ENCODE measurements at places on chromosomes 1 and 21.
A peak's percentile ranks its signal among the peaks of the same experiment; 100 is the strongest.

DNA sequence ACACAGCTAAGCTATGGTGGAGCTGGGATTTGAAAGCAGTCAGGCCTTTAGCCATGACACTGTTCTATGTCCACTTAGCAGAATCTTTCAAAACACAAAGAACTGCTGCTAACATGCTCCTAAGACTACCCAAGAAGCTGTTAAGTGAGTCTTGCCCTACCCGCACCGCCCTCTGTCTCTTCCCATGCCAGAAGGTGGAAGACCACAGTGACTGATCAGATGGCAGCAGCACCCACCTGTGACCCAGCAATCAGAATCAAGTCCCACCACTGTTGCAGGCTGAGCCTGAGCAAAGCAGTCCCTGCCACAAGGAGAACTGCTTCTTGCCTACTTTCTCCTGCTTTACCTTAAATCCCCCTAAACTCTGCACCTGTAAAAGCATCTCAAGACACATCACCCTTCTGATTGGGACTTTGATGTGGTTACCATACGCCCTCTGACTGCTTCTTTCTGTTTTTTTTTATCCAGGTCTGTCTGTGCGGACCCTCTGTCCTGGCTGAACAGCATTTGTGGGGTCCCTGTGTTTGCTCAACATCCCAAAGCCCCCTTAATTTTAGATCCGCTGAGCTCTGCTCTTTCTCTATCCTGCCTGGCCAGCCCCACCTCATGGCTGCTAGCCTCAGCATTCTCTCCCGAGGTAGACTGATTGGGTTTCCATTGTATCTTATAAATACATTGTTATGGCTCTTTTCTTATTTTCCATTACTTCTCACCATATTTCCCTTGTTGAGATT is 16.0 kb downstream of the IRF2BP2 start:
- no peak for DNase-seq

DNA sequence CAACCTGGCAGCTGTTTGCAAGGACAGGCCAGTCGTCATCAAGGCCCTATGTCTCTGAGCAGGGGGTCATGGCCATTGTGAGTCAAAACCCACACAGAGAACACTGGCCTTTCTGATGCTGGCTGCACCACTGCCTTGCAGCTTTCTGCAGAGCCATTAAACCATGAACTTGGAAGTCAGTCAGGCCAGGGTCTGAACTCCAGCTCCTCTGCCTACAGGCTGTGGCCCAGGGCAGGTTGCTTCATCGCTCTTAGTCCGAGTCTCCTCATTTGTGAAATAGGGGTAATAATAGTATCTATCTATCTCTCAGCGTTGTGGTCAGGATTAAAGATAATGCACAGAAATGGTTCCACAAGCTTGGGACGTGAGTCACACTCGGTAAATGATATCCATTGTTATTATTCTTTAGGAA is 35.8 kb upstream of the HIVEP3 start:
- peak; percentile 85 for DNase-seq

- DNase-seq: peak; percentile 77
Observed at GRCh38 chr1:200558866-200559459, 61.6 kb downstream of the KIF14 start.

DNA sequence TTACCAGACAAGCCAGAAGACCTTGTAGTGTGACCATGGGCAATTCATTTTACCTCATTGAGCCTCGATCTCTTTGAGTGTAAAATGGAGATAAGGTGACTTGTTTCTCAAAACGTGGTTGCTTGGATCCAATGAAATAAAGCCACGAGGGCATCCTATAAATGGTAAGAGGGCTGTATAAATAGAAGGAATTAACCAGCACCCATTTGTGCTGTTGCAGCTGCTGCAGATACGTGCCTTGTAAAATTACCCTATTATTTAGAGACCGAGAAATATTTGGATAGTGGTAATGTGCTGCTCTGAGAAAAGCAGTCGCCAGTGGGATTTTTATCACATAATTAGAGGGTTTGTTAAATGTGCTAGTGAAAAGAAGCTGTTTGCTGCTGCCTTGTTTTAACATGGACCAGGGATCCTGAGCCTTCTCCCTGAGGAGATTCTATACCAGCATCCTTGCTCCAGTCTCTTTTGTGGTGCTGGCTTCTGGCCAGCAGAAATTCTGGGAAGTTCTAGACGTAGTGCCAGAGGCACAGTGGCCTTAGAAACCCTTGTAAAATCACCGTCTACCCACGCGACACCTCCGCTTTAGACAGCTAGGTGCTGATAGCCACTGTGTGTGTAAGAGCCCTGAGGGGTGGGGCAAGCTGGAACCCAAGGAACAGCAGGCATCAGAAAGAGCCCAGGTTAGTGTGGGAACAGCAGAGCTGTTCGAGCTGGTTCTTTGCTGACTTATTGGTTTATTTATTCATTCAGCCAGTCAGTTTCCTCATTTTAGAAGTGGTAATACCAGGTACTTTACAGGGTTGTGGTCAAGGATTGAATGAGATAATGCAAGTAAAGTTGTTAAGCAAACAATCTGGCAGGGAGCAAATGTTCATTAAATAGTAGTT is 137.5 kb downstream of the NOS1AP start:
- DNase-seq: no peak

GRCh38 chr1:42686418-42686817 is 4.2 kb downstream of the YBX1 start:
- DNase-seq: no peak

- no peak for DNase-seq
Observed at GRCh38 chr1:116770625-116771024, 16.4 kb downstream of the CD2 start.

DNA sequence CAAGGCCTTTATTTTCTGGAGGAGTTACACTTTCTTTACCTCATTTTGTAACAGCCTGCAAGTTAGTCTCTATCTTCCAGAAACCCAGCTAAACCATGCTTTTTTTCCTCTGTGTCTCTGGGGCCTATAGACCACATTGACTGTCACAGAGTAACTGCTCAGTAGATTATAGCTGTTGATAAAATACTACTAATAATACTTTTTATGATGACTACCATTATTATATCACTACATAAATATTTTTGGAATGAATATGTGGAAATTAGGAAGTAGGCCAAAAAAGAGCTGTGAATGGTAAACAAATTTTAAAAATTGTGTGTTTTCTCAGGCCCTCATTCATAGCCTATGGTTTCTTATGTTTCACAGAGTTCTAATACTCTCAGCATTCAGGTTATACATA is 233.1 kb upstream of the USP24 start:
- no peak for DNase-seq

DNA sequence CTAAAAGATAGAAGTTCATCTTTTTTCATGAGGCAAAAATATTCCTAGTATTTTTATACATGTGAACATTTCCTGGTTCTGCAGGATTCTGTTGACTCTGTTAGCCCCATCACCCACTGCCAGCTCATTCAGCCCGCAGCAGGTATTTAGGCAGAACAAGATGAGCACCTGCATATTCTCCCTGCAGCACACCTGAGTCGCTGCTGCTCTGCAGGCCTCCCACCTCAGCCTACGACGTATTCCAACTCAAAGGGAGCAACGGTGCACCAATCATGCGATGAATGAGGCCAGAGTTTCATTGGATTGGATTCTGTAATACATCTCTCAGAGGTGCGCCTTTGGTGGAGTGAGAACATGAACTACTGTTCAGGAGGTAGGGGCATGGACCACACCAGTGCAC is 87.6 kb downstream of the CNIH3 start:
- no peak for DNase-seq

DNA sequence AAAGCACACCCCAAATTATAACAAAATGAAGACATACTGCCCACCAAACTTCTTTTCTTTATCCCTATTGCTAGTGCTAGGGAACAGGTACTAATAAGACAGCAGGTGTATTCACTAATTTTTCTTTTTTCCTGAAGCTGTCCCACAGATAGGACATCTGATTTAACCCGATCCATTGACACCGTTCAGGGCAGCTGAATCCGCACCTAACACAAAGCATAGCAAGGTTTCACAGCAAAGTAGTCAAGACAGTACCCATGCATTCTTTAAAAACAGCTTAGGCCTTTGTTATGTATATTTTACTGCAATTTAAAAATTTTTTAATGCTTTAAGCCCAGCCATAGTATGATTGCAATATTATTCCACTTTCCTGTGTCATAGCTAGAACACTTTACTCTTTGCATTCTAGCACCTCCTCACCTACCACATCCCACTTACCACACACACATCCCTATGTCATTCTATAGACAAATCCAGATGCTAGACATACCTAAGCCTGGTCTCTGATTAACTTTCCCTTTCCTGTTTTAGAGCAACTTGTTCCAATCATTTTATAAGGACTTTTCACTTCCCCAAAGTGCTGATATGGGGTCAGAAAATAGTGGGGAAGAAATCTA is 40.4 kb downstream of the GATAD2B start:
- peak; percentile 28 for DNase-seq

- DNase-seq: no peak
Observed at GRCh38 chr1:231046730-231047395, 6.8 kb upstream of the FAM89A start.

DNA sequence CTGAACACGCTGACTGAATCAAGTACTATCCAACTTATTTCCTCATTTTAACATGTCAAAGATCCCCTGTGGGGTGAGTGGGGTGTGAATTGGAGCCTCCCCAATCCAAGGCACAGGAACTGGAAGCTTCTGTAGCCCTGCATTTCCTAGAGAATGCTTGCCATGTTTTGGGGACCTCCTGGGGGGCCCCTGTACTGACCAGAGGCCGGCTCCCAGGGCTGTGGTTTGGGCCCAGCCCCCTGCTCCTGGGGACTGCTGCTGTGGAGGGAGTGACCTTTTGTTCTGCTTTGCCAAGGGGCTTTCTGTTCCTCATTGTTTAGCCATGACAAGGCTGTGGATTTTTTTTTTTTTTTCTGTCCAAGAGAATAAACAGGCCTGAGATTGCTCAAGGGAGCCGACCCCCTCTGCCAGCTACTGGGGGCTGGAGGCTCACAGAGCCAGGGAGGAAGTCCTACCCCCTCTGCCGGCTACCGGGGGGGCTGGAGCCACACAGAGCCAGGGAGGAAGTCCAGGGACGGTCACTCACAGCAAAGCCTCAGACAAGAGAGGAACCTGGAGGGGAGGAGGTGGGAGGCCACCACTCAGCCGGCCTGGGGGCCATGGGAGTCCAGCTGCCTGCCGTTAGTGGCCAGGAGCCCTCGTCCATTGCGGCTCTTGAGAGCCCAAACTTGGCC is 17.4 kb downstream of the TNFRSF1B start:
- peak; percentile 85 for DNase-seq

DNA sequence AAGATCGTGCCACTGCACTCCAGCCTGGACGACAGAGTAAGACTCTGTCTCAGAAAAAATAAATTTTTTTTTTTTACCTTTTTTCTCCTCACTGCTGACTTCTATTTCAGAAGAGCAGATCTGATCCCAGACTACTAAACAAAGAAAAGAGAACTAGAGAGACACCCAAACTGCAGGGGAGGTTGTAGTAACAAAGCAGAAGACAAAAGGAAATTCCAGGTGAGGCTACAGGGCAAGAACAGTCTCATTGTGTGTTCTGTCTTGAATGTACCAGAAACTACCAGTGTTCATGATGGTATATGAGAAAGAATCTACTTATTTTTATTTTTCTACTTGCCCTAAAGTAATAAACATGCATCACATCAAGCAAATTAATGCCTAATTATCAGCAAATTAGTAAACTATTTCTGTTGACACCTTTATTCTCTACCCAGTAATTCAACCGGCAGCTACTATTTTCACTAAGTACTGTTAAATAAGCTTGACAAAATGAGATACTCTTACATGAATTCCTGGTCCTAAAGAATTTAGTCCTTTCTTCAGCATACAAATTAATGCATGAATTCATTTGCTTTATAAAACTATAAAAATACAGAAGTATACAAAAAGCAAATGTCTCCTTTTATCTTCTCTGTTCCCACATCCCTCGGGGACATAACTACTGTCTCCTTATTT is 40.6 kb downstream of the ARID4B start:
- no peak for DNase-seq
